ENCODE measurements at places on chromosomes 2 and 18.

DNA sequence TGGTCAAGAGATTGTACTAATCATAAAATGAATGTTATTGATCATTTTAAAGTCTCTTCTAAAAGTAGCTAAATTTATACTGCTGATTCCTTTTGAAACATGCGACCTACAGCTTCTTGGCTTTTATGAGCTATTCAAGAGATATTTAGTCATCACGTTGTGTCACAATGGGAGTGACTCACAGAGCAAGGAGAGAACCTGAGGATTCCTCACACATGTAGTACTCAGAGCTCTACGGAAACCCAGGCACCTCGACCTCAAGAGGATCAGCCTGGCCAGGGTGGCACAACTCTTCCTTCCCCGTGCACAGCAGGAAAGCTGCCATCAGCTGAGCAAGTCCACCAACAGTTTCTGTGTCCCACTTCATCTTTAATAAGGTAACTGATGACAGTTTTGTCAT, at the start of gene DHRS9:
DHRS9 (plus strand) TSS at position 223 of the 400 bp plus-strand sequence. CDS start 12,019 bp downstream, outside the sequence.
- no peak for DNase-seq

GRCh38 chr2:238954841-238955591, 107.1 kb downstream of the TWIST2 start:
- no peak for DNase-seq

DNA sequence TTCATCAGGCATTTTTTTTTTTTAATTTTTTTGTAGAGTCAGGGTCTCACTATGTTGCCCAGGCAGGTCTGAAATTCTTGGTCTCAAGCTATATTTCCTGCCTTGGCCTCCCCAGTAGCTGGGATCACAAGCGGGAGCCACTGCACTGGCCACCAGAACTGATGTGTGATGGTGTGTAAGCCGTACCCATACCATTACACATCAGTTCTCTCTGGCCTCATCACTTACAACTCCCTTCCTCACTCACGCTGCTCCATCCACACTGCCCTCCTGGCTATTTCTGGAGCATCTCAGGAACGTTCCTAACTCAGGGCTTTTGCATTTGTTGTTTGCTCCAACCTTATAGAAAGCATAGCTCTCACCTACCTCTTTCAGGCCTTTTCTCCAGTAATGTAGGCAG, 834.5 kb upstream of the ID2 start:
- DNase-seq = no peak

DNA sequence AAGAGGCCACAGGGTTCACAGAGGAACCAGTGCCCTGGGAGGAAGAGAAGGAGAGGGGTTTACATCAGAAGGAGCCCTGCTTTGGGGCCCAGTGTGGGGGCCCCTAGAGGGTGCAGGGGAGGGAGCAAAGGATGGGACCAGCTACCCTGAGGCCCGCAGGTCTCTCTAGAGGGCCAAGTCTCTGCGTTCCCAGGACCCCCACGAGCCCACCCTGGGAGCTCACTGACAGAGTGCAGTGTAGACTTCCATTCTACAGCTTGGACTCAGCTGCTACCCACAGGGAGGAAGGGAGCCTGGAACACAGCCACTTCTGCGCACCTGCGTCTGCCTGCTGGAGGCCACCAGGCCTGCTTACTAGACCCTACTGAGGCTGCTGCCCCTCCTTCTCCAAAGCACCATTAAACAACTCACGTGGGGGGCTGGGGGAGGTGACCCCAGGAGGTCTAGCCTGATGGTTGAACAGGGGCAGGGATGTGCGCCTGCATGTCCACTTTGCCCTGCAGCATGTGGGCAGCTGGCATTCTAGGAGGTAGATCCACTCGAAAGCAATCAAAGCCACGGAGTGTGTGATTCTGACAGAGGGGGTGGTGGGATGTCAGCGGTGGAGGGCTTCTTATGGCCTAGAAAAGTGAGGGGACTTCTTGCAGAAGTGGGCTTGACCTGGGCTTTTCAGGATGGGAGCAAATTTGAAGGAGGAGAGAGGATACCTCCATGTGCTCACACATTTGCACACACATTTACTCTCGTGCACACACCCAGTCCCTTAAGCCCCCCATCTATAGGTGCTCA, 90.2 kb downstream of the ZFP36L2 start:
- DNase-seq = no peak

- no peak for DNase-seq
These were observed 65.1 kb downstream of the COA5 start for GRCh38 chr2:98543214-98543613.

GRCh38 chr18:48913201-48913600, 37.6 kb downstream of the SMAD7 start:
- peak; percentile 26 for DNase-seq

DNA sequence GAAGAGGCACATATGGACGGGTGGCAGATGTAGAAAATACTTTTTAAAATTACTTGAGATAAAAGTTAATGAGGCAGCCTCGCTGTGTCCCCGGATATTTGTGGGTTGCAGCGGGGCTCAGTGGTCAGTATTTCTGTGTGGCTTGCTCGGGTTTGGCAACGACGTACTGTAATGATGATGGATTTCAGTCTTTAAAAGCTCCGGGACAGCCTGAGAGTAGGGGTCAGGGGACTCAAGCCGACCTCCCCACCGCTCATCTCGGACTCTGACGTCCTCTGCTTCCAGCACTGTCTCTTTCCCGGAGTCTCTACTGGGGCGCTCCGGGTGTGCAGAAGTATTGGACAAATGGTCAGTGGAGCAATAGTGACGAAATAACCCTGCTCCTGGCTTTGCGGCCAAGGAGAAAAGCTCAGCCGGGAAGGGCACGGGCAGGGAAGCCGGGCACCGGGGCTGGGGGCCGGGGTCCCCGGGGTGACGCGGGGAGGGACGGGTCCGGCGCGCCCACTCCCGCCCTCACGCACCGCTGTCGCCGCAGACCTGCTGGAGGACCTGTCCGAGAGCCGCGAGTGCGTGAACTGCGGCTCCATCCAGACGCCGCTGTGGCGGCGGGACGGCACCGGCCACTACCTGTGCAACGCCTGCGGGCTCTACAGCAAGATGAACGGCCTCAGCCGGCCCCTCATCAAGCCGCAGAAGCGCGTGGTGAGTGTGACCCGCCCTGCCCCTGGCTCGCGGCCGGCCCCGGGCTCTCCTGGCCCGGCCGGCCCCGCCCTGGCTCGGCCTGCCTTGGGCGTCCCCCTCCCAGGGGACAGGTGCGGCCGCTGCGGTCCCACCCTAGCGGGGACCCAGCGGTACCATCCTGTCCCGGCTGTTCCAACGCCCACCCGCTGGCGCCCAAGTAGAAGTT, 7.3 kb downstream of the GATA6 start:
- no peak for DNase-seq

GRCh38 chr18:3212657-3213056, 7.1 kb downstream of the MYOM1 start:
- no peak for DNase-seq

- DNase-seq = no peak
These were observed 317.2 kb upstream of the FIGN start for GRCh38 chr2:164053021-164053420.

DNA sequence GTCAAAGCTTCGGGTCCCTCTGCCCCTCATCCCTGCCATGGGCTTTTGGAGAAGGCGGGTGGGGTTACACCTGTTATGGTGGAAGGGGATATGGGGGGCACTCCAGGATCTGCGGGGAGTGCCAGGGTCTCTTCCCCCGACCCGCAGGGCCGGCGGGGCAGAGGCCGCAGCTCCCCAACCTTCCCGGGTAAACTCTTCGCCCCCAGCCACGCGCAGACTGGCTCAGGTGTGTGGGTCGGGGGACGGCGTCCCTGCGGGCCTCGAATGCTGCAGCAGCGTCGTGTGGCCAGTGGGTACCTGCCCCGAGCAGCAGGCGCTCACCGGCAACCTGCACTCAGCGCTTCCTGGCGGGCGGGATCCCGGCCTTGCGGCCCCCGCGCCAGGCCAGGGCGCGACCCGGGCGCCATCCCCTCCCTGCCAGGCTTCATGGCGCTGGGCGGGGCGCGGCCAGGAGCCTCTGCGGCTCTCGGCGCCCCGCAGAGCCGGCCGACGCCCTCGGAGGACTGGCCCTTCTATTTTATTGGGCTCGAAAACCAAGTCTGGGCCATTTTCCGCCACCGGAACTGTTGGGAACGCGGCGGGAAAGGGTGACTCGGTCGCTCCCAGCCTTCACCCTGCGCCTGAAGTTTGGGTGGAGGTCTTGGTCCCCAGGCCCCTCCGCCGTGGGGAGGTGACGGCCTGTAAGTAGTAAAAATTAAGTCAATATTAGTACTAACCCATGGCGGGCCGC, 4.5 kb downstream of the GBX2 start:
- no peak for DNase-seq

- no peak for DNase-seq
These were observed 37.0 kb upstream of the PKDCC start for GRCh38 chr2:42010743-42011298.

- no peak for DNase-seq
These were observed 31.3 kb downstream of the NIFK start for GRCh38 chr2:121705390-121705789.

DNA sequence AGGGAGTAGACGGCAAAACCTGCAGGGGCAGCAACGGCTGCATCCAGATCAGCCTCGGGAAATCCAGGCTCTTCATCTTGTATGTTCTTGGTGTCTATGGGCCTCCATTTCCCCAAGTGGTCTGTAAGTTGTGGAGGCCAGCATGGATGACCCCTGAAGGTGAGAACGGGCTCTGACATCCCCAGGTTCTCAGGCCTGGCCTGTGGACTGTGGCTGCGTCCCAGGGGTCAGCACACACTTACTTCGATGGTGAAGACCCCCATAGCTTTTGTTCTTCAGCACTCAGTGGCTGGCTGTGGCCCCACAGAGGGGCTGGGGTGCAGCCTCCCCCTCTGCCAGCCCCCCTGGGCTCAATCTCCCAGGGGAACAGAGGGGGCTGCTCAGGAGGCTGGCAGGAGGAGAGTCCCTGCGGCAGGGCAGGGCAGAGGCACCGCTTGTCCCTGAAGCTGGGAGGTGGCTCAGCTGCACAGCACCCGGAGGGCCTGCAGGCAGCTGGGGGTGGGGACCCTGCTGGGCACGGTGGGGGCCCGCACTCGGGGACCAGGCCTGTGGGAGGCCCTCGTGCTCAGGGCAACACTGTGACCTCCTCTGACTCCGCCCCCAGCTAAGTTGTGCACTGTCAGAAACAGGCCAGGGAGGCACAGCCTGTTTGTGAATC, 3.8 kb downstream of the SLC66A3 start:
- DNase-seq = no peak

DNA sequence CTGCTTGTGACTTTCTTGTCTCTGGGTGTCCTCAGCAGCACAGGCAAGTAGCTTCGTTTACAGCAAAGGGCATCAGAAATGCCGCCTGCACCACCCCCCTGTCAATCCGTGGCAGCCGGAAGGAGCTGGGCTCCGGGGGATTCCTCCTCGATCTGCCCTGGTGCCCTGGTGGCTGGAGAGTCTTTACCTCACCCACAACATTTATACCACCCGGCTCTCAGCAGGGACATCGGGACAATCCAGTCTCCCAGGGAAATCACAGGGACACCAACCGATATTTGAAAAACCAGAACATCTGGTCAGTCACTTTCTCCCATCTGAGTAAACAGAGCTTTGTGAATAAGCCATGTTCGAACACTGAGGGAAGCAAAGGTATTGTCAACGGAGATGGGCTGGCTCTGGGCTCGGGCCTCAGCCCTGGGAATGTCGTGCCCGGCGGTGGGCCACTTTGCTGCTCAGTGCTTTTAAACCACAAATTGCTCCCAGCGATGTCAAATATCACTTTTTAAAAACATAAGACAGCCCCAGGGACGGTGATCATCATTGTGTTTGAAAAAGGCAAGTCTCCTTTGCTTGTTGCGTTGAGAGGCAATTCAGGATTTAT, 210.0 kb upstream of the SALL3 start:
- no peak for DNase-seq

DNA sequence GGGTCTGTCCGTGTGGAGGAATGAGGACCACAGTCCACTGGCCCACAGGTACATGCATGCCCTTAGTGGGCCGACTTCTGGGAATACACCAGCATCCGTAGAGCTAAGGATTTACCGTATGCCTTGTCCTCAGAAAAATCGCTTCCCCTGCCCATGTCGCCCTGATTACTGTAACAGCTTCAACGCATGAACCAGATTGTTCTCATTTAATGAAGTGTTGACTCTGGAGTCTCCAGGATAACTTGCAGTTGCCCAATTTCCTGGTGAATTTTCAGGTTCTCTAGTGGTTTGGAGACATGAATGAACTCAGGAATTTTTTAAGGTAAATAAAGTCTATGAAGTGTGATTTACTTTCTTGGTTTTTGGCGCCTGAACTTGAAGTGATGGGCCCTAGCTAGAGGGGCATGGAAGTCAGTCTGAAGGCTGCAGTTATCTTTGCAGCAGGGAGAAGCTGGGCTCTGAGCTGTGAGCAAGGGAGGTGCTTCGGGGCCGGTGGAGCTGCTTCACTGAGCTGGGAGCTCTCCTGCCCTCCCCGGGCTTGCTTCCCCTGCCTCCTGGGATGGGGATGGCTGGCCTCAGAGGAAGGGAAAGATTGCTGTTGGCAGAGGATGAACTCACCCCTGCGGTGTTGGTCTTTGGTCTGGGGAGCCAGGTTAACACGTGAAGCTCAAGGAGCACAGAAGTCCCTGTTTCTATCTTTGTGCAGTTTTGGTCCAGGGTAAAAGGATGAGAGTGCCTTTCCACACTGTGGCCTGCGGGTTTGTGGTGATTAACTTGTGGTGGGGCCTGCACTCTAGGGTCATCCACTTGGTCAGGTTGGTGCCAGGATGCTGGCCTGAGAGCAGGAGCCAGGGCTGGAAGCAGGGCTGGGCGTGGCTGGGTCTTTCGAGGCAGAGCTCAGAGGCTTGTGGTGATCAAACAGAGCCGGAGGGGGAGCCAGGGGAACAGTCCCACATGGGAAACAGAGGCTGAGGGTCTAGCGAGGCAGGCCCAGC, 28.1 kb downstream of the TCF7L1 start:
- no peak for DNase-seq

GRCh38 chr2:222284466-222284865, 14.3 kb downstream of the PAX3 start:
- DNase-seq = no peak

DNA sequence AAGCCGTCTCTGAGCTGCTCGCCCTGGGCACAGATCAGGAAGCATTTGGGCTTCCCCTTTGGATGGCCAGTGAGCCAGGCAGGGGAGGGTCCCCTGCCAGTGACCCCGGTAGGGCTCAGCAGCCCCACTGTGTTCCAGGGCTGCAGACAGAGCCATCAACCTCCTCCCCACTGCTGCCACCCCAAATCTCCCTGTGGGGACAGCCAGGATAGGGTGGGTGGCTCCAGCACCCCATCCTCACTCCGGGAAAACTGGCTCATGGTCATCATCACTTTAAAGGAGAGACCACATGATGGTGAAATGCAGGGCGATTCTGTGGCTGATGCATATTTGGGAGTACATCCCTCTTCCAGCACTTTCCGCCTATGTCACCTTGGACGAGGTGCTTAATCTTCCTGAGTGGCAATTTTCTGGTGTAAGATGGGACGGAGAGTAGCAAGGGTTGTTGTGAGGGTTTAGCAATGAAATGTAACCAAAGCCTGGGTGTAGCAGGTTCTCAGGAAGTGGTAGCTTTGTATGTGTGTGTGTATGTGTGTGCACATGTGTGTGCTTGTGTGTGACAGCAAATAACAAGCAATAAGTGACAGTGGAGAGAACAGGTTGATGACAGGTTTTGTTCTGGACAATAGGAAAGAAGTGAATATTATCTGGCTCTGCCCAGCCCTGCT, 61.8 kb downstream of the ACAA2 start:
- DNase-seq = no peak

GRCh38 chr2:88269836-88270235, 99.7 kb downstream of the THNSL2 start:
- DNase-seq = no peak

Measured in T-helper 22 cell (primary cell).